ENCODE measurements at places on chromosomes 4 and X.

GRCh38 chrX:13638826-13639225, 14.1 kb upstream of the TCEANC start:
- DNase-seq, result no peak

DNA sequence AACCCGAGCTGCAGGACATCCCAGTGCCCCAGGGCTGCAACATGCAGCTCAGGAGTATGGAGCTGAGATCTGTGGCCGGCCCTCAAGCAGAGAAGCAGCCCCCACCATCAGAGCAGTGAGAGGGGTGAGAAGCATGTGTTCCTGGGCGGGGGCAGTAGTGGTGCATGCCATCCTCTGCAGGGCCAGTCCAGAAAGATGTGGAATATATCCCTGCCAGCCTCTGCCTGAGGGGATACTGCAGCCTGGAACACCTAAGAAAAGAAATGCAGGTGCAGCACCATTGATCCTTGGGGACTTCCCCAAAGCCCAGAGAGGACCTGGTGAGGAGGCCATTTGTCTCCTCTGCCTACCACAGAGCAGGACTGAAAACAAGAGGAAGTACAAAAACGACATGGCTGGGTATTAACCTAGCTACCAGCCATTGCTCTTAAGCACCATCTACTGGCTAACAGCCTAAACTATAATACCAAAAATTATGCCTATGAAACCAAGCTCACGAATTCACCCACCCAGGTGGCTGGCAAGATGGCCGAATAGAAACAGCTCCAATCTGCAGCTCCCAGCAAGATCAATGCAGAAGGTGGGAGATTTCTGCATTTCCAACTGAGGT, 158.8 kb downstream of the ADGRA3 start:
- DNase-seq, result peak; percentile 33

DNA sequence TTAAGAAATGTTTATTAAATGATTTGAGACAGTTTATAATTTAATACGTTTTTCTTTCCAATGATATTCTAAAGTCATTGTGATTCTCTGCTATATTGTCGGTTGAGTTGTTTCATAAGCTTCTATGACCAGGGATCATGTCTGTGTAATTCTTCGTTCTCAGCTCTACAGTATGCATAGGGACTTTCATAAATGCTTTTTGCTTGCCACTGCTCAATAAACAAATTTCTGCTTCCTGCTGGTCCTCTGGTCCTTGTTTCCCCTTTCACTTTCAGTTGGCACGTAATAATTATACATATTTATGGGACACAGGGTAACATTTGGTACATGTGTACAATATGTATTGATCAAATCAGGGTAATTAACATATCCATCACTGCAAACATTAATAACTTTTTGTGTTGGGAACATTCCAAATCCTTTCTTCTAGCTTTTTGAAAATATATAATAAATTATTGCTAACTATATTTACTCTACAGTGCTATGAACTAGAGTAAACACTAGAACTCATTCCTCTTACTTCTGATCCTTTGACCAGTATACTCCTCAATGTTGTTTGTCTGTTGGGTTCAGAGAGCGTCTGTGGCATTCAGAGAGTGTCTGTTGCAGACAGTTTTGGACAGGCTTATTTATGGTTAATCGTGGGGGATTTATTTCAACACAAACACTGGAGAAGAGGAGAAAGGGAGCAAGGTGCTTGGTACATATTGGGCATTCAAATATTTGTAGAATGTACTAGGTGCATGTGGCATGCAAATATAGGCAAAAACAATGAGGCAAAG, 68.3 kb upstream of the SPANXB1 start:
- DNase-seq, result no peak

DNA sequence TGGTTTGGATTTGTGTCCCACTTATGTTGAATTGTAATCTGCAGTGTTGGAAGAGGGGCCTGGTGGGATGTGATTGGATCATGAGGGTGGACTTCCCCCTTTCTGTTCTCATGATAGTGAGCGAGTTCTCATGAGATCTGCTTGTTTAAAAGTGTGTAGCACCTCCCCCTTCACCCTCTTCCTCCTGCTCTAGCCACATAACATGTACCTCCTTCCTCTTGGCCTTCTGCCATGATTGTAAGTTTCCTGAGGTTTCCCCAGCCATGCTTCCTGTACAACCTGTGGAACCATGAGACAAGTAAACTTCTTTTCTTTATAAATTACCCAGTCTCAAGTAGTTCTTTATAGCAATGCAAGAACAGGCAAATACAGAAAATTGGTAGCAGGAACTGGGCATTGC, 138.7 kb downstream of the INPP4B start:
- DNase-seq, result no peak

GRCh38 chr4:142264961-142265360, 581.1 kb downstream of the INPP4B start:
- DNase-seq, result no peak

Data from G401 (cell line).